ENCODE measurements at places on chromosomes 4 and X. TPM values are rescaled to one million over a fixed set of nuclear protein-coding genes. Genes with fewer than 3 reads are reported as not detected.

The SLBP gene
- total RNA-seq: 25.6 TPM

The AREG gene
- 4.0 TPM for total RNA-seq

The LRPAP1 gene
- 65.0 TPM for total RNA-seq

The TRPC5OS gene
- total RNA-seq: not detected

The BEX1 gene
- not detected for total RNA-seq

The CYSLTR1 gene
- total RNA-seq: 0.24 TPM

The SNX12 gene
- total RNA-seq: 36.9 TPM

The SAGE1 gene
- total RNA-seq: not detected

The FAM200B gene
- total RNA-seq: 24.6 TPM

The KANTR gene
- total RNA-seq: 3.0 TPM

The USP17L22 gene
- total RNA-seq: not detected

The L1CAM gene
- 0.05 TPM for total RNA-seq

The CXorf49 gene
- not detected for total RNA-seq

The FMR1NB gene
- not detected for total RNA-seq

The PCSK1N gene
- total RNA-seq: not detected

The LRP2BP gene
- total RNA-seq: 2.0 TPM

The FOXR2 gene
- total RNA-seq: not detected

The BEX5 gene
- not detected for total RNA-seq
